Naive thymus-derived CD4-positive, alpha-beta T cell (primary cell): ENCODE measurements at places on chromosomes 6 and 20.

DNA sequence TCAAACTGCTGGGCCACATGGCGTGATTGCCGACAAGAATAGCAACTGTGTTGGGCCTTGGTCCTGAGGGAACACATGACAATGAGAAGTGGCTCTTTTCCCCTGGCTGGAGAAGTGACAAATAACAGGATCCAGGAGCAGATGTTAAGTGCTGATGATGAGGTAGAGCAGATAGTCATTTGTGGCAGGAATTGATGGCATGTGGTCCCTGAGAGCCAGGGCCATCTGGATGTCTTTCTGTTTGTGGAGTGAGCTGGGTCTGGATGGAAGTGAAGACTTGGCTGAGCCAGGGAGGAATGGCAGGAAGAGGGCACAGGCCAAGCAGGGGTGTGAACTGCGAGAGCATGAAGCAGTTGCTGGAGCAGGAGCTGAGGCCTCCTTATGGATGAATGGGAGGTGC, 67.8 kb downstream of the SCAND1 start:
- no peak for DNase-seq

DNA sequence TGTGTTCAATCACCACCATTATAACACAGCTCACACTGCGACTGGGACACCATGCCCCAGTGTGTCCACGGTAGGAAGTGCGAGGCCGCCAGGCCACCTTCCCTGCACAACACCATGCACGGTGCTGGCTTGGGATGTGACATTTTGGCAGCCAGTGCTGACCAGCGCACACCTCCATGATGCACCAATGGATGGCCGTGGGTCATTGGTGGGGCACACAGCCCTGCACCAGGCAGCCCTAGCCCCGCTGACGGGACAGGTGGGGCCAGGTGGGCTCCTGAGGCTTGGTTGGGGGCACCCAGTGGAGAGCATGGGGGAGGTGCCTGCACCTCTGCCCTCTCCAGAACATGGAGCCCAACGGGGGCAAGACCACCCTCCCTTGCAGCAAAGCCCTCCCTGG, 18.2 kb upstream of the FRMD1 start:
- no peak for DNase-seq

- no peak for DNase-seq
Observed at GRCh38 chr6:154885214-154885613, 109.9 kb upstream of the TIAM2 start.

DNA sequence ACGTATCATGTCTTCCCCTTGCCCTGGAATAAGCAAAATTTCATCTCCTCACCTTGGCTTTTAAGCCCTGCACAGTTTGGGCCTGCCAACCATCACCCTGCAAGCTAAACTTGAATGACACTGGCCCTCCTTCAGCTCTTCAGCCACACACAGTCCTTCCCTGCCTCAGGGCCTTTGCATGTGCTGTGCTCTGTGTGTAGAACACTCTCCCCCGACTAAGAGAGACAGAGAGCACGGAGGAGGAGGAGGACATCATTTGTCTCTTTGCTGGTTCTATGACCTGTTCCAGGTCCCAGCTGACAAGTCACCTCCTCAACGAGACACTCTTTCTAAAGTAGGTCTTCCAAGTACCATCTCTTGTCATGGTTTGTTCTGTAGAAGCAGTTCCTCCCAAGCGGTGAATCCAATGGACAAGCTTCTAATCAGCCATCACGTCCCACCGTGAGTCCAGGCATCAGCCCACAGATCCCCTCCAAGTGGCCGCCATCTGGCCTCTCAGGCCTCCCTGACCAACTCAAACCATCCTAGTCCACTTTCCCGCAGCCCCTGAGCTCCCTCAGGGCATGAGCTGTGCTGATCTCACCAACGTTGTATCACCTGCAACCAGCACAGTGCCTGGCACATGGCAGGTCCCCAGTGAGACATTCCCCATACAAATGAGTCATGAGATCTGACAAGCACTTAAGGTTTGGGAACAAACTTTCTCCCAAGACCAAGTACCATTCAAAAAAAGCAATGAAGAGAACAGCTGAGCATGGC, 30.5 kb downstream of the NFATC2 start:
- no peak for DNase-seq

DNA sequence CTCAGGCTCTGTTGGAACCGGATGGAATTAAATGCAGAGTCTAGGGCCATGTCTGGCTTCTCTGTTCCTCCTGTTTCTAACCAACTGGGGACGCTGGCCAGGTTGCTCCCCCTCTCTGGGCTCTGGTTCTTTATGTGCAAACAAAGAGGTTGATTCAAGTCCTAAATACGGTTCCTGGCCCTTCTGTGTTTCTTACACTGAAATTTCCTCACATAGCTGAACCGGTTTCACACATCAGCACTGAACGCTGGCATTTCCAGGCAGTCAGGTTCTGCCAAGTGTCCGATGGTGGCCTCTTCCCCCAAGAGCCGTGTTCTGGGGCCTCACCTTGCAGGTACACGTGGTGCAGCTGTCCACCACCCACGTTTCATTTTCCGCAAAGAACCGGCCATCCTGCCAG, 13.5 kb downstream of the THBS2 start:
- DNase-seq: no peak

GRCh38 chr6:151260205-151260604, 20.4 kb downstream of the AKAP12 start:
- DNase-seq: no peak

DNA sequence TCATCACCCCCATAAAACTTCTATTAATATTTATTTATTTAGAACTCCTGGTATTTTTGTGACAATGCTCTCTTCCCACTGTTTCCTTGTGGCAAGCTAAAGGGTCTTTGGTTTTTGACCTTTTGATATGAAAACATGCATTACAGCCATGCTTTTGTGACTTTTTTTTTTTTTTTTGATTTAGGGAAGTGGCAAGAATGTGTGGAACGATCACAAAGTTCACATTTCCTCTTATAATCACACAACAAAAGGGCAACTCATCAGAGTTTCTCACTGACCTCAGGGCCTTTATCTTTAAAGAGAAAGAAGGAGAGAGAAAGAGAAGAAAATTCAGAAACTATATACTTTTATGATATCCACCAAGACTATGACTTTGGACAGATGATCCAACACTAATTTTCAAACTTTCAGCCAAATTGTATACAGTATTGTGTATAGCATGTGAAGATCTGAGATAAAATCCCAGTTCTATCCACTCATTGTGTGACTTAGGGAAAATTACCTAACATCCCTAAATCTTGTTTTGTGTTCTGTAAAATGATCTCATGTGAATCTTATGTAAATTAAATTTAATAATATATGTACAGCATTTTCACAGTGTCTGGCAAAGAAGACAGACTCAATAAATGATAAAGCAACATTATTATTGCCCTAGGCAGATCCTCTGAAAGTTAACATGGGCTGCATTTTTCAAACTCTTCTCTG, 106.8 kb upstream of the MARCKS start:
- DNase-seq: no peak

GRCh38 chr20:48686238-48687116, 141.3 kb downstream of the PREX1 start:
- DNase-seq: no peak

GRCh38 chr6:32369660-32370059, 2.0 kb downstream of the TSBP1 start:
- no peak for DNase-seq

- no peak for DNase-seq
Observed at GRCh38 chr6:152637296-152638047, at the start of gene SYNE1. SYNE1 (minus strand) TSS chr6:152637362; CDS start chr6:152628331, 9,031 bp downstream.

GRCh38 chr20:33443006-33443511, 504 bp downstream of the SNTA1 start:
- DNase-seq: no peak

DNA sequence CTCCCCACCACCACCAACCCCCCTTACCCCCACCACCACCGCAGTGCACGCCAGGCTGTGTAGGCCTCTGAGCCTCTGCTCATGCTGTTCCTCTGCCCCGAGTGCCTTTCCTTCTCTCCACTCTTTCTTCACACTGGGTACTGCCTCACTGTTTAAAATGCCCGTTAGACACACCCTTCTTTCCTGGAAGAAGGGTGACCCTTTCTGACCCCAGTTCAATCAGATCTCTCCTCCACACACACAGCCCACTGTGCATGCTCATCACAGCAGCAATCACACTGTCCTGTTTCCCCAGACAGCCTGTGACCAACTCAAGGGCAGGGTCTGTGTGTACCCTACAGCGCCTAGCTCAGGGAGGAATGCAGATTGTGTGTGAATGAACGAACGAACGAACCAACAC, 10.0 kb downstream of the TMEM74B start:
- no peak for DNase-seq

DNA sequence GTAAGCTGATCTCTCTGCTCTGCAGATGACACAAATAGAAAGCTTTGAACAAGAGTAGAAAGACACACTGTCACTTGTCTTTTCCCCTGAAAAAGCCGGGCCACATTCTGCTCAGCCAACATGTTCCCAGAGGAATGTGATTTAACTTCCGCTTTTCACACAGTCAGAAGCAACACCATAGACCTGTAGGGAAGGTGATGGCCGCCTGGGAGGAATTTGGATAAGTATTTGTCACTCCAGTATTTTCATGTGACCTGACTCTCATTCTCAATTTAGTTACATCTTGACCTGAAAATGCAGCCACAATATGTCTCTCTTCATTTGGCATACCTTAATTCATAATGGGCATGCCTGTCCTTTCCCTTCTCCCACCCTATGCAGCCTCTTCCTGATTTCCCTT, 2.0 kb upstream of the GRM1 start:
- no peak for DNase-seq

DNA sequence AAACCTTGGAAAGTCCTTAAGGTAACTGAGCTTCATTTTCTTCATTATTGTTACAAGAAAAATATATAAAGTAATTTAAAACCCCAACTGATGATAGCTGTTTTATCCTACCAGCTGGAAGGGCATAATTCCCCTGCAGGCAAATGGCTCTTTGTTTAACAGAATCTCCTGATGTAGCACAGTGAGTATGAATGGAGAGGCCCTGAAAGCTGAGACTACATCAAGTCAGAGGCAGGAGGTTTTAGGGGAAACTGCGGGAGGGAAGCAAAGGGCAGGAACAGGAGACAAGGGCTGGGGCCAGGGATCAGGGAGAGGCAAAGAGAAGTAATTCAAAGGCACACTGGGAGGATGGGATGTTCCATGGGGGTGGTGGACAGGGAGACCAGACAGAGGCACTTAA, 119.0 kb upstream of the LRFN2 start:
- no peak for DNase-seq

DNA sequence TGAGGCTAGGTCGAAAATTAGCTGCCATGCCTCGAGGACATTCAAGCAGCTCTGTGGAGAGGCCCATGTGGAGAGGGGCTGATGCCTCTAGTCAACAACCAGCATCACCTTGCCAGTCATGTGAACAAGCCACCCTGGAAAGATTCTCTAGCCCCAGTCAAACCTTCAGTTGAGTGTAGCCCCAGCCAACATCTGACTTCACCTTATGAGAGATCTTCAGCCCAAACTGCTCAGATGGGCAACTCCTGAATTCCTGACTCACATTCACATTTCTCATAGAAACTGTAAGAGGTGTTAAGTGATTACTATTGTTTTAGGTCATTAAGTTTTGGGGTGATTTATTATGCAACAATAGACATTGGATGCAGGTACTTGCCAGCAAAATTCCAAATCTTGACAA, 44.9 kb downstream of the GJA10 start:
- no peak for DNase-seq

DNA sequence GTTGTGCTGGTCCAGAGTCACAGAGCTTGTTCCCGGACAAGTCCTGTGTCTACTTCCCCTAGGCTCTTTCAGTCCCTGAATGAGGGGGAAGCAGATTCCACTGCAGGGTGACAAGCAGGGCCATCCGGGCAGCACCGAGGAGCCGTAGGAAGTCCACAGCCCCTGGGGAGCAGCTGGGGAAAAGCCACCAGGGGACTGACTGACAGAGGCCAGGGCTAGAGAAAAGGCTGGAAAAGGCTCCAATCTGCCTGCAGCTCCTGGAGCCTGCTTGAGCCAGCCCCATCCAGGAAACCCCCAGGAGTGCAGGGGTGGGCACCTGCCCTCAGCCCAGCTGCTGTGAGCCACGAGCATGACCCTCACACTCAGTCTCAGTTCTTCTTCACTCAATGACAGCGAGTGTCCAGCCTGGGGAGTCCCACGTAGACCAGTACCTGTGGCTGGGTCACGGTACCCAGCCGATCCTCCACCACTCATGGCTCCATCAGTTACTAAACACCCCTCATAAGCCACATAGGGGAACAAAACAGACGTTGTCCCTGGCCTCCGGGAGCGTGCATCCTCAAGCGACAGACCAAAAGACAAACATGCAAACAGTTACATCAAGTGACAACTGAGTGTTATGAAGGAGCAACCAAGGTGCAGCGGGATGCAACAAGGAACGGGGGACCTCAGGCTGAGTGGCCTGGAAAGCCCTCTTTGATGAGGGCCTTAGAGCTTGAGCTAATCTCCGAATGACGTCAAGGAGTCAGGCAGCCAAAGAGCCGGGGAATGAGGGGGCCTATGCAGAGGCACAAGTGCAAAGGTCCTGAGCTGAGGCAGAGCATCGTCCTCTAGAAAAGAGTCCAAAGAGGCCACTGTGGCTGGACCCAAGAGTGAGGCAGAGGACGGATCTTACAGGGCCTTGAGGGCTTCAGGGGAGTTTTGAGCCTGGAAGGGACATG, 24.8 kb upstream of the VSTM2L start:
- DNase-seq: no peak

DNA sequence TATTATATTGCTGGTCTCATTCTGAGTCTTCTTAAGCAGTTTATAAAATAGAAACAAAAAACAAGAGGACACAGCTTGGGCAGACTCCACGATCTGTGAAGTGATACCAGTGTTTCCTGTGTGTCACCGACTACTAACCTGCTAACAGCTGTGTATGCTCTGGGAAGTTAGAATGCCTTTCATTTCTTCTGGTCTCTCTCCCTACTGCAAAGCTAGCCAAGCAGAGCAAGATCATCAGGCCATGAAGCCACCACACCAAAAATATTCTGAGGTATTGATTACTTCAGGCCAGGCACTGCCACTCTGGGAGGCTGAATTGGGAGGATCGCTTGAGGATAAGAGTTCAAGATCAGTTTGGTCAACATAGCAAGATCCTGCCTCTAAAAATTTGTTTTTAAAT, 46.9 kb upstream of the SMIM29 start:
- no peak for DNase-seq

DNA sequence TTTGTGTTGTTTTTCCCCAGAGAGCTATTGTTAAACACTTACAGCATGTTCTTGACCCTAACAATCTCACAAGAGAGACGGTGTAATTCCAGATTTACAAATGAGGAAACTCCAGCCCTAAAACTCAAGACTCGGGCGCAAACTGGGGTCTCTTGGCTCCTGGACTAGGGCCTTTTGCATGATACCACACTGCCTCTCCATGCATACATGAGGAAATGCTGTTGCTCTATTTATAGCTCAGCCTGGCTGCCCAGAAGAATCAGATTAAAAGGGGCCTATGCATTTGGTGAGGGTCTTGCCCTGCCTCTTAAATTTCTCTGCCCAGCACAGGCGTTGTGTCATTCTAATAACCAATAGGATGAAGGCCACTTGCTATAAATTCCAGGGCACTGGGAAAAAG, 30.5 kb upstream of the SNRPB2 start:
- DNase-seq: no peak

DNA sequence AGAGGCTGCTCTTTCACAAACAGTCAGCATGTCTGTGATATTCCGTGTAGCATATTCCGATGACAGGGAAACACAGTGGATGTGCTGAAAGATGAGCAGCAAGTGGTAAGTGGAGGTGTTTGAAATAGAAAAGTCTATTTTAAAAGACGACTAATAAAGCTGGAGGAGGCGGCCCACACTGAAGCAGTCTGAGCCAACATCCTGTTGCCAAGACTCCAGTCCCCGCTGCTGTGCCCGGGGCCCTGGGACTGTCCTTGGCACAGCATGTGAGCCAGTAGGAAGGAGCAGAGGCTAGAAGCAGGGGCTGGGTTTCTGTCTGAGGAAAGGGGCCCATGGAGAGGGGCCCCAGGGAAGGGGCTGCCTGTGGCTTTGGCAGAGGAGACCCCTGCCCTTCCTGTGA, 351.5 kb upstream of the CHD6 start:
- DNase-seq: no peak
